Stimulated activated CD4-positive, alpha-beta T cell treated with anti-CD3 and anti-CD28 coated beads, Interleukin-2, amount 100 ng/mL, for 48 hours (primary cell): ENCODE measurements at places on chromosomes 3 and 15.

- DNase-seq = no peak
Observed at GRCh38 chr3:89690646-89691045, 583.2 kb downstream of the EPHA3 start.

- DNase-seq = no peak
Observed at GRCh38 chr15:51448622-51449399, 107.4 kb downstream of the GLDN start.

GRCh38 chr3:5197470-5198312, 10.2 kb downstream of the EDEM1 start:
- no peak for DNase-seq

- DNase-seq = no peak
Observed at GRCh38 chr15:69897471-69898237, 200.1 kb downstream of the TLE3 start.

GRCh38 chr3:127426444-127427153, 138.8 kb upstream of the PRR20G start:
- DNase-seq = no peak

DNA sequence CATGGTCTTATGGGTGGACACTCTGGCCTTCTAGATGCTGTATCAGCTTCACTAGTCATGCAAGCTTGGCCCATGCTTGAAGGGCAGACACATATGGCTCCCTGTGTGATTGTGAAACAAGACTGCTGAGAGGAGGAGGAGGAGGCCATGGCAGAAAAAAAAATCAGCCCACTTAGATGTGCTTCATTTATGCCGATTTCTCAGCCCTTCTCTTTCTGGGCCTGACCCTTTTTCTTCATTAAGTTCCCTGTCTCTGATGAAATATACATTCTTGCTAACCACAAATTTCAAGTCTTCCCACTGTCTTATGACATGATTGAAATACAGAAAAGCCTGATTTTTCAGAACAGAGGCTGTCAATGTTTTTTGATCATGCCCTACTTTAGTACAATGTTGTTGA, 213.0 kb upstream of the FEZF2 start:
- no peak for DNase-seq

DNA sequence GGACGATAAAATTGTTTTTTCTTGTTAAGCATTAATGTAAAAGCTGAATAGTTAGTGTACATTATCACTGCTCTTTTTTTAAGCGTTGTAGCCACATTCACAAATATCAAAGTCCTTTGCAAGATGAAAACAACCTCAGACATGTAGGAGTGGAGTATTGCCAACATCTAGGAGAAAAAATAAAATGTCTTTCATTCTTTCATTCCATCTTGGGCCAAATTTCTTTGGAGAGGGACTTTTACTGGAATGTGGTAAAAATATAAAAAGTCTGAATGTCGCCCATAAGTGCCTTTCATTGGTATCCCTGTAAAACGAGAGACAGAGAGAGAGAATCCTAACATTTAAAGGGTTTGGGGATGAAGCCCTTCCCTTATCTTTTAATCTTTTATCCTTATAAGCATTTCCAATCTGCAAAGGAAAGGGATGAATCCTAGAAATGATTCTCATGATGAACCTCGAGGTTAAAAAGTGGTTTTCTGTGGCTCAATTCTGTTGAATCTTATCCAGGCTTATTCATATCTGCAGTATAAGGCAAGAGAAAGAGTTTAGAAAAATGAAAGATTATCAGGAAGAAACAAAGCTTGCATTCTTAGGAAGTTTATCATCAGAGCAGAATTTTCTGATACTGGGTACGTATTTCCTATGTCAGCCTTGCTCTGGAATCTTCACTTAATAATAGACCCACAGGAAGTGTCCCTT, 1031.7 kb downstream of the MCTP2 start:
- no peak for DNase-seq

DNA sequence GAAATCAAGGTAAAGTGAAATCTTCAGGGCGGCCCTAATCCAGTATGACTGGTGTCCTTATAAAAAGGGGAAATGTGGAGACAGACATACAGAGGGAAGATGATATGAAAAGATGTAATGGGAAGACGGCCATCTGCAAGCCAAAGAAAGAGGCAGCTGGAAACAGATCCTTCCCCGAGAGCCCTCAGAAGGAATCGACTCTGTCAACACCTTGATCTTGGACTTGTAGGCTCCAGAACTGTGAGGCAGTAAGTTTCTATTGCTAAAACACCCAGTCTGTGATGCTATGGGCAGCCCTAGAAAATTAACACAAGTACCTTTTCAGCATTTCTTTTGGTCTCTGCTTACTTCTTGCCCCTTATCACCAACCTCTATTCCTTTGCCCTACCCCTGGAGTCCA, 174.7 kb upstream of the TPM1 start:
- no peak for DNase-seq

DNA sequence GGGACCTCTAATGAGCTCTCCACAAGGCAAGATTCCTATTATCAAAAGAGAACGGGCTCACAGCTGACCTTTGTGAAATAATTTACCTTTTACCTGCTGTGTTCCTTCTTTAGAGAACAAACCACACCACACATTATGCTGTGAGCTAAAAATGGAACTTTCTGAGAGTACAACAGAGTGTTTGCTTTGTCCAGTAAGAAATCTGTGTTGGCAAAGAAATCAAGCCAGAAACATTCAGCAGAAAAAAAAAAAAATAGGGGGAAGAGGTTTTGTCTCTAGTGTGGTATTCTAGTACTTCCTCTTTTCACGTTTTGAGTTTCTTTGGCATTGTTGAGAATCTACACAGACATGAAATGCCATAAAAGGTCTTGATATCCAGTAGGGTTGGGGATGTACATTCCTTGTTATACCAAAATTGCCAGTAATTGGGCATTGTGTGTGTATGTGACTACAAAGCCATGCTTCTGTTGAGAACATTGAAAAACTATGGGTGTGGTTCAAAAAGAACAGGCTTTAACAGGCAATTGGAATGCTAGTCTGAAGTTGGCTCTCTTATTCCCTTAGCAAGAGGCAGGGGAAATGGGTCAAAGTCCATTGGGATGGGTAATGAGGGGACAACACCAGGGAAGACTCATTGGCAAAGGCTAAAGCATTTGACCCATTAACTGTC, 273.5 kb downstream of the NEK10 start:
- DNase-seq = no peak

DNA sequence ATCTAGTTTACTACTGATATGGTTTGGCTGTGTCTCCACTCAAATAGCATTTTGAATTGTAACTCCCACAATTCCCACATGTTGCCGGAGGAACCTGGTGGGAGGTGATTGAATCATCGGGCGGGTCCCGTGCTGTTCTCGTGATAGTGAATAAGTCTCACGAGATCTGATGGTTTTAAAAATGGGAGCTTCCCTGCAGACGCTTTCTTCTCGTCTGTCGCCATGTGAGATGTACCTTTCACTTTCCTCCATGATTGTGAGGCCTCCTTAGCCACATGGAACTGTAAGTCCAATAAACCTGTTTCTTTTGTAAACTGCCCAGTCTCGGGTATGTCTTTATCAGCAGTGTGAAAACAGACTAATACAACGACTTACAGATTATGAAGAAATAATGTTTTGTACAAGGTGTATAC, 35.6 kb upstream of the PYDC2 start:
- no peak for DNase-seq

GRCh38 chr3:5270666-5271371, 83.3 kb downstream of the EDEM1 start:
- DNase-seq = no peak

DNA sequence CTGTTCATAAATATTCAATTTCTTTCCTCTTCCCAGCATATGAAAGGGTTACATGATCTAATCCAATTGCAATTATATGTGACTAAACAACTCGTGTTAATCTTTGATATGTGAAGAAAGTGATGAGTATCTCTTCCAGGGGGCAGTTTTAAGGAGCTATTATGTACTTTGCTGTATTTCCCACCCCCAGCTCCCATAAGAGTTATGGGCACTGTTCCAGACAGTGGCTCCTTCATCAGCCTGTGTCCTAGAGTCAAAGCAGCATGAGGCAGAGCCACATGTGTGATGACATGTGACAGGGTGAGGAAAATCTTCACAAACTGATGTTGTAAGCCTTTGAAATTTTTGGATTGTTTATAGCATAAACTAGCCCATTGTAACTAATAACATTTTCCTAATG, 315.4 kb downstream of the DIPK2A start:
- DNase-seq = no peak

- no peak for DNase-seq
Observed at GRCh38 chr3:126895178-126896066, 87.5 kb upstream of the PLXNA1 start.

DNA sequence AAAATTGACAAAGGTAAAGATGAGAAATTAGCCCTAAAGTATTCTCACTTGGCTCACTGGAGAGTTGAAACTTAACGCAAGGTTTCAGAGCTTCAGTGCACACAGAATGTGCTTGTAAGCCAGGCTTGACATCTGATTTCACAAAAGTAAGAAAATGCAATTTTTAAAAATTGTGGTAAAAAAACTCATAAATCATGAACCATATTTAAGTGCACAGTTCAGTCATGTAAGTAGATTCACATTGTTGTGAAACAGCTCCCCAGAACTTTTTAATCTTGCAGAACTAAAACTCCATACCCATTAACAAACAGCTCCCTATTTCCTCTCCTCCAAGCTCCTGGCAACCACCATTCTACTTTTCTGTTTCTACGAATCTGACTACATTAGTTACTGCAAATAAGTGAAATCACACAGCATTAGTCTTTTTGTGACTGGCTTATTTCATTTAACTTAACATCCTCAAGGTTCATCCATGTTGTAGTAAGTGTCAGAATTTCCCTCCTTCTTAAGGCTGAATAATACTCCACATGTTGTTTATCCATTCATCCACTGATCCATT, 14.5 kb downstream of the RTP3 start:
- DNase-seq = no peak

- DNase-seq = no peak
Observed at GRCh38 chr3:144148356-144148755, 176.7 kb downstream of the DIPK2A start.

GRCh38 chr15:38129531-38130204, 123.0 kb upstream of the SPRED1 start:
- no peak for DNase-seq

GRCh38 chr15:35507932-35508638, 37.9 kb downstream of the DPH6 start:
- DNase-seq = no peak

GRCh38 chr3:69970827-69971226, 28.7 kb upstream of the SAMMSON start:
- DNase-seq = no peak

DNA sequence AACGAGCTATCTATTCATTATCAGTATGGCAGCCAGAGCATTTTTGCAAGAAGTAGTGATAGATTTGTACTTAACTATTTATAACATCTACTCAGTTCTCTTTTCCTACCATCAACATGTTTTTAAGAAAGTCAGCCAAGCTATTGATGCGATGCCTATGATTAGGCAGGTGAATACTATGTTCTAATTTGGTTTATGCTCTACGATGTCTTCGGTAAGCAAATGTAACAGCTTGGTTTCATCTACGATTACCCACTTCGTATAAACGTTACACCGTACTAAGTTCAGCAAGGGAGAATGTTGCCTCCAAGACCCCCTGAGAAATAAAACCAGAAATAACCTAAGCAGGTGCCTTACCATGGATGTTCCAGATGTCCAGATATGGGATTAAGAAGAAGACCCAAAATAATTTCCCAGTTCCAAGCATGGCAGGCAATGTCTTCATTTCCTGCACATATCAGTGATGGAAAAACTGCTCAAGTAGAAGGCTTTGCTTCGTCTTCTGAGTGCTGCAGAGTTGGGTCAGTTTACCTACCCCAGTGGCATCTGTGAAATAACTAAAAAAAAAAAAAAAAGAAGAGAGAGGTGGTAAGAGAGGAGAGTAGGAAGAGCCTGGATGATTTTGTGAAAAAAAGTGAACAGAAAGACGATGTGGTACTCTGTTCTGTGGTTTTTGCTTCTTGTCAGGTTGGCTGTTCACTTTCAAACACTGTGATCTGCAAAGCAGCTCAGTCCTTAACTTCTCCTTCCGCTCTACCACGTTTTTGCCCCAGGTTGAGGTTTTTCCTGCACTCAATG, at the start of gene BTLA:
Gene BTLA (minus strand): TSS at position 559 of the 798 bp plus-strand sequence. CDS start 114 bp downstream, at position 445.
- no peak for DNase-seq

GRCh38 chr15:44545913-44546802, 9.2 kb downstream of the EIF3J start:
- peak; percentile 32 for DNase-seq

GRCh38 chr3:120498556-120499346, 48.0 kb upstream of the FSTL1 start:
- no peak for DNase-seq

GRCh38 chr15:71120428-71120944, 5.2 kb downstream of the THSD4 start:
- no peak for DNase-seq

GRCh38 chr3:182083112-182083511, 371.4 kb downstream of the SOX2 start:
- no peak for DNase-seq

- no peak for DNase-seq
Observed at GRCh38 chr3:24375947-24376384, 118.7 kb downstream of the THRB start.

- DNase-seq = no peak
Observed at GRCh38 chr3:183159333-183159732, 3.2 kb downstream of the LAMP3 start.

DNA sequence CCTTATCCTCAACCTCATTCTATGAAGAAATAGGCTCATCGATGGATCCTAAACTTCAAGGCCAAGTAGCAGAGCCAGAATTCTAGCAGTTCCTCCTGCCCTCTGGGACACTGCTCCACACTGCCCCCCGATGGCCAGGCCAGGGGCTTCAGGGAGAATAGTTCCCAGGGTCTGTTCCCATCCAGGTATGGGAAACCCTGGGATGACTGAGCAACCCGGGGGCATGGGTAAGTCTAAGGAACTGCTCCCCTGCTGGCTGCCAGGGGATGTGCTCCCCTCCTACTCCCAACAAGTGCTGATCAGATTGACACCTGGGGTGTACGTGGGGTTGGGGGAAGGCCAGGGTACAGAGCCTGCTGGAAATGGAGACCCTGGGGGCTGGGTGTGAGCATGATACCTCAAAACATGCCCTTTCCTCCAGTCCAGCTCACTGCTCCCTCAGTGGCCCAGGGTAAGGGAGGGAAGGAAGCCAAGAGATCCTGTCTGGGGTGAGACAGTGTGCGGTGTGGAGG, 7.6 kb downstream of the ULK3 start:
- DNase-seq = peak; percentile 60

DNA sequence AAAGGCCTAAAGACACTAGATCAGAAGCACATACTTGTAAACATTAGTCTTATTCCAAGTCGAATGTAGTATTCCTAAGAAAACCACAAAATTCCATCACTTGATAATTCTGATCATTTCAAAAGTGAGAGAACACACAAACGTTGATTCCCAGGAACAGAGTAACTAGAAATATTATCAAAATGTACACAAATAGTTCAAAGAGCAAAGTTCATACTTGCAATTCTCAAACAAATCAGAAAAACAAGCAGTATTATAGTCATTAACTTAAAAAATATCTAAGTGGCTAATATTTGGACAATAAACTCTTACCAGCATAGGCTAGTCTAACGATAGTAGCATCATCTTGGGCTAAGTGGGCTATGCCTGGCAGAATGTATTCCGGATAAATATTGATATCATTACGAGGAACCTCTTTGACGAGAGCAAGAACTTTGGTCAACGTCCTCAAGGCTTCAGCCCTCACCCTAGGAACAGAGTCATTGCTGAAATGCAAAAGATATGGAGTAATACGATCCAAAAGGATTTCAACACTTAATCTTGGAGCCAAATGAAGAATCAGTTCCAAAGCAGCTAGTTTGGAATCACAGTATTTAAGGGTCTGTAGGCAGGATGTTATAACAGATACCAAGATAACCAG, 13.3 kb downstream of the PIK3R4 start:
- DNase-seq = no peak

GRCh38 chr3:156617145-156617544, 57.2 kb upstream of the TIPARP start:
- no peak for DNase-seq
